ENCODE measurements at places on chromosomes 6 and 20.
A peak's percentile ranks its signal among the peaks of the same experiment; 100 is the strongest.

DNA sequence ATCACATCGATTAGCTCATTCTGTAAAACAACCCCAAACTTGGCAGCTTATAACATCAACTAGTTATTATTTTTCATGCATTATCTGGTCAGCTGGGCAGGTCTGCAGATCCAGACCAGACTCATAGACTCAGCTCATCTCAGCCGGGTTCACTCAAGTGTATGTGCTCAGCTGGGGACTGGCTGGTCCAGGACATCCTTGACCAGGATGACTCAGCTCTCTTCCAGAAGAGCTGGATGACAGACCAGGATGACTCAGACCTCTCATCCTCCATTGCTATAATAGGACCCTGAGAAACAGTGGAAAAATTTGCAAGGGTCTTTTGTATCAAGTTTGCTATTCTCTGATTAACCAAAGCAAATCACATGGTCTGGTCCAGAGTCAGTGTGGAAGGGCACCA lies 312.5 kb upstream of the PLCB4 start:
- peak; percentile 78 for DNase-seq

DNA sequence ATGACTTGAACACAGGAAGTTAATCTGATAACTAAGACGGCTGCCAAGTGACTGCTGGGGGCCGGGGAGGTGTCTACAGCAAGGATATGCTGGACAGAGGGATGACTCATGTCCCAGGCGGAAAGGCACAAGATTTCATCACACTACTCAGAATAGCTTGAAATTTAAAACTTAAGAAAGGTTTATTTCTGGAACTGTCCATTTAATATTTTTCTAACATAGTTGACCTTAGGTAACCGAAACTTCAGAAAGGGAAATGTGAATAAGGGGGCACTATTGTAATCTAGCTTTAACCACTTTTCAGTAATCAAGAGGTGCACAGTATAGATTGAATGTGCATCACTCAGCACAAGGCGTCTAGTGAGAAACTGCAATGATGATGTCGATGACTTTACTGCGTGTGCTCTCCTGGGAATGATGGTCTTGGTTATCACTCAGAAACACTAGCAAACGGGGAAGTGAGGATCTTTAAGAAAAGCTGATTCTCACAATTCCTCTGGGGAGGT lies 171.5 kb downstream of the QKI start:
- DNase-seq, result peak; percentile 38

GRCh38 chr6:14452567-14453527 lies 335.3 kb downstream of the CD83 start:
- no peak for DNase-seq

GRCh38 chr6:82906489-82906888 lies 159.2 kb downstream of the UBE3D start:
- no peak for DNase-seq

- no peak for DNase-seq
Measured at GRCh38 chr6:29760328-29760727, 37.1 kb downstream of the HLA-F start.

GRCh38 chr6:27297857-27298730 lies 14.0 kb downstream of the POM121L2 start:
- DNase-seq, result no peak

DNA sequence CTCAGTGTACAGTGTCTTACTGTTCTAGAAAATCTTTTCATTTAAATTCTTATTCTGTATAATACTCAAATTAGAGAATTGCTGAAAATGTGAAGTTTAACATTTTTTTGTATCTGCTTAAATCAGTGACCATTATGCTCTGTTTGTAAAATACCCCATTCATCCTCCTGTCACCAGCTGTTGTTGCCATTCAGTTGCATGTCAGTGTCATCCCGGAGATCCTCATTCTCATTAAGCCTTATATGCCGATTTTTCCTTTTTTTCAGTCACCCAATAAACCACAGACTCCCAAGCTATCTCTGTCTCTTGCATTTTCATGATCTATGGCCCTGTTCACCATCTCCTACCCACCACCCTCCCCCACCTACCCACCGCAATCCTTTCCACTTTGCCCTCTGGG lies 20.4 kb downstream of the GTF2H5 start:
- DNase-seq, result no peak

GRCh38 chr6:11277275-11278206 lies 45.1 kb upstream of the NEDD9 start:
- peak; percentile 40 for DNase-seq

DNA sequence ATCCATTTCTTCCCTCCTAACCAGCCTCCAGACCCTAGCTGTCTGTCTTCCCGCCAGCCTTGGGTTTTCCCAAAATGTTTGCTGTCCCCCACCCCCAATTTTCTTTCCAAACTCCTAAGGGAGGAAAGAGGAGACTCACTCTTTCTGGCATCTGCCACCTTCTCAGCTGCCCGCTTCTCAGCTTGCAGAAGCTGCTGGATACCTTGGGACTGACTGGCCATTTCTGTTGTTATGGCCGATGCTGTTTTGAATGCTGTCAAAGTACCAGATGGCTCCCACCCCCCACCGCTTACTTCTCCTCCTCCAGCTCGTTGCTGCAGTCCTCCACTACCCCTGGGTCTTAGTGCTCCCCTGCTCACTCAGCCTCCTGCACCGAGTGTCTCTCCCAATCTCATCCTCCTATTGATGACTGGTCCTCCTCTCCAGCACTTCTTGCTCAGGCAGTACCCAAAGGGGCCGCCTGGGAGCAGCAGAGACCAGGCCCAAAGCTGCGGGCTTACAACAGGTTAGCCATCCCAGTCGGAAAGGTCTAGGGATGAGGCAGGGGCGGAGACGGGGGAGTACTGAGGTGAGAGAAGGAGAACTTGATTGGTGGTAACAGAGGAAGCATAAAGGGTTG lies at the start of gene ATP6V1G2:
ATP6V1G2 (minus strand) TSS at position 270 of the 619 bp plus-strand sequence; CDS start at position 221, 49 bp downstream.
- peak; percentile 82 for DNase-seq

- DNase-seq, result no peak
Measured at GRCh38 chr6:47303861-47304260, 5.8 kb downstream of the TNFRSF21 start.

DNA sequence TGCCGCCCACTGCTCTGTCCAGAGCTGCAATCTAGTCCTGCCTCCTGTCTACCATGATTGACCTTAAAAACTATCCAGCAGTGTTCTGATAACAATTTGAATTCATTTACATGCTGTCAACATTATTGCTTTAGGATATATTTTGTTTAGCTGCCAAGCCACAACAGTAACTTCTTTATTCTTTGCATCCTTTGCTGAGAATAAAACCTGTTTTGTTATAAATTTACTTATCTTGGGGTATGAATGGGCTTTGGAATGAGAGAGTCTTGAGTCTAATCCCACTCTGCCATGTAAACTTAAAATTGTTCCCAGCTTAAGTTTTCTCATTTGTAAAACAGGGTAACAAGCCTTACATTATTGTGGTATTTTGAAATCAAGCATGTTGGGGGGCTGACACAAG lies 116.4 kb downstream of the FLRT3 start:
- no peak for DNase-seq

DNA sequence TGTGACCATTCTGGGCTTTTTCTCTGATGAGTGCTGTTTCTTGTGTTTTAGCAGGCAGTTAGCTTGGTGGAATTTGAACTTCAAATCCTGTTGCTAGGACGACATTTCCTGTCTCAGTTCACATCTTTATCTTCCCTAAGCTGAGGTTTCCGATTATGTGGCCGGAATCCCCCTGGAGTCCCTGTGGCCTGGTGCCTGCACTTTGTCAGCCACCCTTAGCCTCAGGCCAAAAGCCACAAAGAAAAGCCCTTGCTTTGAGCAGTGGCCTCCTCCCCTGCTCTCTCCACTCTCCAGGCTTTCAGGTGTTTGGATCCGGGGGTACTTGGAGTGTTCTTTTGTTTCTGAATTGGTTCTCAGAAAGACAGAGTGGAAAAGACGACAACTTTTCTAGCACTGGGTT lies 59.9 kb upstream of the PMEPA1 start:
- DNase-seq, result no peak

- no peak for DNase-seq
Measured at GRCh38 chr6:7300926-7301325, 12.1 kb downstream of the SSR1 start.

- no peak for DNase-seq
Measured at GRCh38 chr6:10720265-10720959, 2.5 kb upstream of the TMEM14C start.

- no peak for DNase-seq
Measured at GRCh38 chr6:137638926-137639706, 144.9 kb upstream of the OLIG3 start.

DNA sequence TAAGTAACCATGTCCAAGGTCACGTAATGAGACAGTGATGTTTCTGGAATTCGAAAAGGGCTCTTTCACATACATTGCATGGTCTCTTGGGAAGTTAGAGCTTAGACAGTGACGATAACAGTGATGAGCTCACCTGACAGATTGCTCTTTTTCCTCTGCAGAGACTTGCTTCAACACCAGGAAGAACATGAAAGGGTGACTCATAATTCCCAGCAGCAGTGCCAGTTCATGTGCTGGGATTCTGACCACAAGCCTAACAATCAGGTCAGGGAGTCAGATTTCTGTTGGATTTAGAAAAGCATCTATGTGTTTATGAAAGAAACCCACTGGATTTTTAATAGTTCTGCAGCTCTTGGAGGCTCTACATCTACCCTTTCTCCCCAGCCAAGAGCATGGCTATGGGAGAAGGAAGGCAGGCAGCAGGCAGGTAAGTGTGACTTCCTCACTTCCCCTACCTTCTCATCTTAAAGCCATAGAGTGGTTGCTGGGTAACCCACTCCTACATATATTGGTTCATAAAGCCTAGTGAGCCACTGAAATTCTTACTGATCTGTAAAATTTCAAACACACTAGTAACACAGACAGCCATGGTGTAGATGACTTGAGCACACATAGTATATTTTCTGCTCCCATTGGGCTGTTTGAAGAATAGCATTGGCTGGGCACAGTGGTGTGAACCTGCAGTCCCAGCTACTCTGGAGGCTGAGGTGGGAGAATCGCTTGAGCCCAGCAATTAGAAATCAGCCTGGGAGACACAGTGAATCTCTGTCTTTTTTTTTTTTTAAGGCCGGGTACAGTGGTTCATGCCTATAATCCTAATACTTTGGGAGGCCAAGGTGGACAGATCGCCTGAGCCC lies 44.4 kb upstream of the LOC128125822 start:
- DNase-seq, result peak; percentile 31

GRCh38 chr6:79466207-79466834 lies 70.9 kb downstream of the LCA5 start:
- no peak for DNase-seq

DNA sequence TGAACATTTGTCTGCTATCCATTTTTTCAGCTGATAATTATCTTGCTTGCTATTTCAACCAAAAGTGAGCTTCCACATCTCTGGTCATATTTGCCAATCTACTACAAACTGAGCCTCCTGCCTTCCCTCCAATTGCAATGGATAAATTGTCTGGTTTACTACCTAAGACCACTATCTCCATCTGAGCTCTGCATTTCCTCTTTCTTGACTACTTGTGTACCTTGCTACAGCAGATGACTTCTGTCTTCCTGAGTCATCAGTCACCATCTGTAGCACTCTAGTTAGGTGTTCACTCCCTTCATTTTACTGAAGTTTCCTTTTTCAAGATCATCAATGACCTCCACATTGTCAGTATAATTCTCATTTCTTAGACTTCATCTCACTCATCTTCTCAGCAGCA lies 33.5 kb upstream of the PHIP start:
- DNase-seq, result no peak

DNA sequence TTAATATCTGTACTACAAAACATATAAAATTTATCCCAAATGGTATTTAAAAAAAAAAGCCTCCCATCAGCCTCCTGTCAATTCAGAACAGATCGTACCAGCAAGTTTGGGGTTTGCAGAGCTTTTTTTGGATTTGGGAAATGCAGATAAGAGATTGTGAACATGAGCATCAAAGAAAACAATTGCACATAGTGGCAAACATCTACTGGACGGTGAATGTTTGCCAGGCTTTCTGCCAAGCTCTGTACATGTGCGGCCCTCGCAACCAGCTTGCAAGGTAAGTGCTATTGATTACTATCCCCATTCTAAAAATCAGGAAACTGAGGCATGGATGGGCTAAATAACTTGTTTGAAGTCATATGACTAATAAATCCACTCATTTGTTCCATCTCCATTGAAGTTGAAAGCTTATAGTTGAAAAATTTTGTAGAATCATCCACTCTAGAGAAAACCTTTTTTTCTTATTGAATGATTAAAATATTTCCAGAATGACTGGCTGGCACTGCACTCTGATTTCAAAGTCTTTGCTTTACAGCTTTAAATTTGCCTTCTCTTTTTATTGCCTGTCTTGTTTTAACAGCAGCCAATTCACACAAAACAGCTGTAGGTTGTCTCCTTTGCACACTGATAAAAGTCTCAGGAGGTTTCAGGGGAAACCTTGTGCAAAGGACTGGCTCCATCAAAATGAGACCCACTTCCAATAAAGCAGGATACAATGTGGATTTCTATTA lies 37.4 kb upstream of the SIRT5 start:
- DNase-seq, result no peak

DNA sequence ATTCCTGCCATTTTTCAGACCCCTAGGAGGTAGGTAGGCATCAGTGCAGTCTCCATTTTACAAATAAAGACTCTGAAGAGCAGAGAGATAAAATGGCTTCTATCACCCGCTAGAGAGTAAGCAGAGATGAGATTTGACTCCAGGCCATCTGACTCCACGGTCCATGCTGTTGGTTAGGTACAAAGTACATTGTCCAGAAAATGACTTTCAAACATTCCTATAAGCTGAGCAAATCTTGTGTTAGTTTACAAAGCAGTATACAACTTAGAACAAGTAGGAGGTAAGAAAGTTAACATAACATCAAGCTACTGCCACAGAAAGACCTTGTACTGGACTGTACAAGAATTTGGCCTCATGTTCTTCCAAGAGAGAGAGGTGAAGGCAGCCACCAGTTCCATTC lies 14.9 kb downstream of the BTN1A1 start:
- no peak for DNase-seq

GRCh38 chr6:52045033-52045432 lies 42.4 kb downstream of the PKHD1 start:
- DNase-seq, result no peak

All from HS-27A (cell line).